AG09309 (cell line): ENCODE measurements at places on chromosomes 2 and 18.

DNA sequence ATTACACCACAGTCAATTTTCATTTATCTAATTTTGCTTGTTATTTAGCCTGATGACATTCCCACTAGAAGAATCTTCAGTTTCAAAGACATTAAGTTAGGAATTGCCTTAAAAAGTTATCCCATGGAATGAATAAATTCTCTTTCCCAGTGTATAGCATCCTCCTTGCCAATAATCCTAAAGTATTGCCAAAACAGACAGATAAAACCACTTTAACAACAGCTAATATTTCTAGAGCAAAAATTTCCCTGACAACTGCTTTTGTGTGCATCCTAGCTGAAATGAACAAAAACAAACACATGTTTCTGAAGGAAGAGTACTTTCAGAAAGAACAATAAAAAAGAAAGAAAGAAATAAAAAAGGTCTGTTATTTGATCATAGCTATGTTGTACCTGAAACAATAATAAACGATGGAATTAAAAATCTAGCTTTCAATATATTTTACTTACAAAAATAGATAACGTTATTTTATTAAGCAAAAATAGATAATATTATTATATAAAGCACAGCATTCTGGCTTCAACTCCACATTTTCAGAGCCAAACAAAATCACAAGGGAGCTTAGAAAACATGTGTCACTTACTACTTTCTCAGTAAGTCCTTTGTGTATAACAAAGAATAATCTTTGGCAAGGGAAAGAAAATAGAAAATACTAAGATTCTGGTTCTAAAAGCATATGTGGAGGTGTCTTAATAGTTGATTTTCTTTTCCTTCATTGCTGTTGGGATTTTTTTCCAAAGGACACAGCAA is 939.0 kb upstream of the CRIM1 start:
- no peak for DNase-seq

DNA sequence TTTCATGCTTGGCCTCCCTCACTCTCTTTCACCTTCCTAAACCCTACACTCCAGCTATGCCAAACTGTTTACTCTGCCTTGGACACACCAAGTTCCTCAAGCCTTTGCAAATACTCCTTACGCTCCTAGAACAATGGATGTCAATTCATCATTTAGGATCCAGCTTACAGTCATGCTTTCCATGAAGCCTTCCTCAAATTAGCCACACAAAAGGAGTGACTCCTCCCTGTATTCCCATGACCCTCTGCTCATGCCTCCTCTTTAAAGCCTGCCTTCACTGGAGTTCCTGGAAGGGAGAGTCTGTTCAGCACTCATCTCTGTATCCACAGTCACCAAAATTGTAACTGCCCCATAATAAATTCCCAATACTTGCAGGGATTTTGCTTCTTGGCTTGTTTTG is 721 bp upstream of the EHD3 start:
- DNase-seq = no peak

GRCh38 chr2:186308347-186308746 is 177.7 kb upstream of the ZC3H15 start:
- no peak for DNase-seq

DNA sequence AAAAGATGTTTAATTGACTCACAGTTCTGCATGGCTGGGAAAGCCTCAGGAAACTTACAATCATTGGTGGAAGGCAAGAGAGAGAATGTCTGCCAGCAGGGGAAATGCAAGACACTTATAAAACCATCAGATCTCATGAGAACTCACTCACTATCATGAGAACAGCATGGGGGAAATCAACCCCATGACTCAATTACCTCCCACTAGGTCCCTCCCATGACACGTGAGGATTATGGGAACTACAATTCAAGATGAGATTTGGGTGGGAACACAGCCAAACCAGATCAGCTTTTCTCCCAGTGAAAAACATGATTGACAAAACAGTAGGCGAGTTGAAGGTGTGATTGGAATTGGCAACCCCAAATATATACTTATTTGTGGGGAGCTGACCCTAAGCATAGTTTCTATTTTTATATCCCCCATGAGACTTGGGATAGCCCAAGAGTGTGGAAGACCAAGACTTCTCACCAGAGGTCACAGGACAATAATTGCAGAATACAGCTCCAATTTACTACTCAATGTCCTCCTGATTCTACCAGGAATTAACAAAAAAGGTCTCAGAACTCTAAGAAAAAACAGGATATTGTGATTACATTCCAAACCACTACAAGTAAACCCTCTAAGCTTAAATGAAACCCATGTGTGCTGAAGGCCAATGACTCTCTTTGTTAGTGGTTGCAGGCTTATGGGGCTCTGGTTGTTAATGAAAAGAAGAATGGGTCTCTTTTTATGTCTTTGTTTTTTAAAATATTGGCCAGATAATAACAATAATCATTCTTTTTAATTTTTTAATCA is 96.1 kb upstream of the PIK3C3 start:
- DNase-seq = no peak

DNA sequence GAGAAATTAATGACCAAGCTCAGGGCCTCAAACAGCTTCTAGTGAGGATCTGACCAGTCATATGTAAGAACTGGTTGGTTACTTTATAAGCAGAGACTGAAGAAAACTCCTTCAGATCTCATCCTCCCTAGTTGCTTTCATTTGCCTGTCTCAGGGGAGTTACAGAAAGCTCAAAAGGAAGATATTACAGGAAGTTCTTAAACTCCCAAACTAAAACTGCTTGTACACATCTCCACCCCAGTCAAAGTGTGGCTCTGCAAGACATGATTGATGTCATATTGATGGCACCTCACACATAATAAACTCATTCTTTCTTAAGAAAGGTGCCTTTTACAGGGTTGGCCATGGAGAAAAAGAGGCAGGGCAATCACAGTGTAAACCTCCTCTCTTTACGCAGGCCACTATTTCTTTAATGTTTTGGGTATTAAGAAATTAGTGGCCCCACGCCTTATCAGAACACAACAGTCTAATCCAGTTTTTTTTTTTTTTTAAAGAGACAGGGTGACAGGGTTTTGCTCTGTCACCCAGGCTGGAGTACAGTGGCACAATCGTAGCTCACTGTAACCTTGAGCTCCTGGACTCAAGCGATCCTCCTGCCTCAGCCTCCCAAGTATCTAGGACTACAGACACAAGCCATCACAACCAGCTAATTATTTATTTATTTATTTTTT is 62.6 kb upstream of the STK17B start:
- DNase-seq = no peak

DNA sequence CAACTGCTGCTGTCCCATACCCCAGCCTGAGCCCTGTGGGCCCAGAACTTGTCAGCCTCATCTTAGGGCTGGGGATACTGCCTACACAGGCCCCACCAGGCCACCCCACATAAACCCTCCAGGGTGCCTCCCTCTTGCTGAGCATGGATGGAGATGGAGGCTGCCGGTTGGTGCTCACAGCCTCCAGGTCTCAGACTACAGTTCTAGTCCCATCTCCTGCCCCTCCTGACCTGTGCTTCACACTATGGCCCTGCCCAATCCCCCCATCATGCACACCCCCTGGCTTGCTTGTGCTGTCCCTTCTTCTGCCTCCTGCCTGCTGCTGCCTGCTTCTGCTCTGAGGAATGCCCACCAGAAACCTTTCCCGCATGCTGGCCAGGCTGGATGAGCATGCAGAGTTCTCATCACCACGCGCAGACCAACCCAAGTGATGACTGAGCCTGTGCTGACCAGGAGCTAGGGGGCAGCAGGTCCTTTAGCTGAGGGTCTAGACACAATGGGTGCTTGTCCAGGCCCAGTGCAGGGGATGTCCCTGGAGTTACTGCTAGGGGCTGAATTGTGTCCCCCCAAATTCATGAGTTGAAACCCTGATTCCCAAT is 138.4 kb upstream of the HS6ST1 start:
- DNase-seq = no peak

- DNase-seq = no peak
Measured at GRCh38 chr2:54574107-54574859, 118.2 kb downstream of the SPTBN1 start.

GRCh38 chr18:42752916-42753315 is 362.6 kb downstream of the RIT2 start:
- DNase-seq = no peak

- no peak for DNase-seq
Measured at GRCh38 chr18:48611203-48611602, 72.4 kb downstream of the CTIF start.

- DNase-seq = no peak
Measured at GRCh38 chr2:40357667-40358066, 94.2 kb downstream of the SLC8A1 start.

GRCh38 chr2:216130346-216130971 is 21.3 kb downstream of the XRCC5 start:
- no peak for DNase-seq

DNA sequence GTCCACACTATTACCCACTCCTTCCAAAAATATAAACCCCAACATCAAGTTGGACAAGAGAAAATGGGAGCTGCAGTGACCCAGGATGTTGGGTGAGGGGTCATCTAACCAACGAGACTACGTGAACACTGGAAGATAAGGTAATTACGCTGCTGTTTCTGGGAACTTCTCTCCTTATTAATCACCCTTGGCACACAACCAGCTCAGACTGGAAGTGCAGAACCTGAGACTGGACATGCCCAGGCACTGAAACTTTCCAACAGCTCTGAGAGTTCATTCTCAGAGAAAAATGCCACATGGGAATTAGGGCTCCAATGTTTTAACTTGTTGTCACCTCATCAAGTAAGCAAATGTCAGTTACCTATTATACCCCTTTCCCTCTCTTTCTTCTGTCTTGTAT is 135.3 kb downstream of the CCDC148 start:
- no peak for DNase-seq

DNA sequence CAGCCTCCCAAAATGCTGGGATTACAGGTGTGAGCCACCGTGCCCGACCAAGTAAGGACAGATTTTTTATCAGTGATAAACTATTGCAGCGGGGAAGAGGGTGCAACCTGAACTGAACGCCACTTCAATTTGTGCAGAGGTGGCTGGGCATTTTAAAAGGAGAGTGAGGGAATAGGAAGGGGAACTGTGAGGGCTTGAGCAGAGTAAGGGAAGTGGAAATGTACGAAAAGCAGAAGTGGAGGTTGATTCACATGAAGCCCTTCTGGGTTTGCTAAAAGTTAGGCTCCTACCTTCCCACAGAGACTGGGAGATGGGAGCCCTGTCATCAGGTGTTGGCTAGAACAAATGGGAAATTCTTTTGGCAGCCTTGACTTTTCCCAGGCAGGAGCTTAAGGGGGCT is 6.1 kb downstream of the STK11IP start:
- no peak for DNase-seq

- no peak for DNase-seq
Measured at GRCh38 chr18:12359515-12359927, 17.5 kb downstream of the AFG3L2 start.

DNA sequence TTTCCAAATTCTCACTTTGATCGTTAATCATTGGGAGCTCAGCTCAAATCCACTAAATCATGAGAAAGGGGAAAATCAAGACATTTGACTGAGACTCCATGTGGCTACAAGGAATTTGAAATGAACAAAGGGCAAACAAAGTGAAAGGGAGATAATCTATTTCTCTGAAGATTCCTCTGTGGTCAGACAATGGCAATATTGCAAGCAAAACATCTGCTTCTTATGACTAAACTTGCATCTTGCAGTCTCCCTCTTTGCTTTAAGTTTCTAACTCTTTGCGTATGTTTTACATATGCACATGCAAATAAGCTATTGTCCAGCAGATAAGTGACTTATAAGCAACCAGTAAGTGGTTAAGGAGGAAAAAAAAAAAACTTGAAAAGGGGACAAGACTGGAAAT is 299.1 kb upstream of the NXPH2 start:
- no peak for DNase-seq

- DNase-seq = peak; percentile 1
Measured at GRCh38 chr2:217331523-217332416, 471.9 kb upstream of the TNP1 start.

DNA sequence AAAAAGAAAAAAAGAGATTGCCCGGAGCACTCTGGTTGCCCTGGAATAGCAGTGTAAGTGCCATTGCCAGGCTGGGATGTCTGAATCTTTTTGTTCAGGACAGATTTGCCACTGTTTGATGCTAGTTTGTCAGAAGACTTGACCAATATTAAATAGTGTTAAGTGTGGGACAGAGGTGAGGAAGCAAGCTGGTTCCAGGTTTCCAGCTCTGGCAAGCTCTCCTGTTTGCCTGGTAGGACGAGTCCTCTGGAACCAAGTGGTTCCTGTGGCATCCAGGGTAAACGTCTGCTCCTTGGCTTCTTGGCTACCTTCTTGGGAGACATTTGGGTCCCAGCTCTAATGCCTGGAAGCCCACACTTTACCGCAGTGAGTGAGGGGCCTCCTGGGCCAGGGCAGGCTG is 20.8 kb upstream of the IGFBP5 start:
- DNase-seq = no peak

DNA sequence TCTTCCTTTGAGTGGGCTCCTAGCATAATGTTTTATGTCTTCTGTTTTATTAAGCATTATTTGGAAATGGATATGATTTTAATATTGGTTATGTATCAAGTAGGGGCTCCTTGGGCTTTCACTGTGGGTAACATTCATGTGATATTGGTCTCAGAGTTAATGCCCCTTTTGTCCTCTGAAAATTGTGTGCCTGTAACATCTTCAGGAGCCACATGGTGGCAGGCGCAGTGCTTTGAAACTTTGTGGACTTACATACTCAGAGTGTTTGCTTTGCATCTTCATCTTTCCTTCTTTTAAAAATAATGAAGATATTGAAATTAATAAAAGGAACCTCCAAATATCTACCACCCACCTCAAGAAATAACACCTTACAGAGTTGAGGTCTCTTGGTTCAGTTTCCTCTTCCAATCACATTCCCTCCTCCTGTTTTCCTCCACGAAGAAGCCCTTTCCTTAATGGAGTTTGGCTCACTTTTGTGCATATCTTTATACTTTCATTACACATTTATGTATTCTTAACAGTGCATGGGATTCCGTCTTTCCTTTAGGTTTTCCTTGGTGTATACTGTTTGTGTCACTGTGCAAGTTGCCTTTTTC is 73.5 kb downstream of the LIMS1 start:
- no peak for DNase-seq

GRCh38 chr18:7164323-7165004 is 46.9 kb upstream of the LAMA1 start:
- DNase-seq = no peak

- peak; percentile 81 for DNase-seq
Measured at GRCh38 chr18:3794537-3795348, 344.8 kb downstream of the TGIF1 start.

DNA sequence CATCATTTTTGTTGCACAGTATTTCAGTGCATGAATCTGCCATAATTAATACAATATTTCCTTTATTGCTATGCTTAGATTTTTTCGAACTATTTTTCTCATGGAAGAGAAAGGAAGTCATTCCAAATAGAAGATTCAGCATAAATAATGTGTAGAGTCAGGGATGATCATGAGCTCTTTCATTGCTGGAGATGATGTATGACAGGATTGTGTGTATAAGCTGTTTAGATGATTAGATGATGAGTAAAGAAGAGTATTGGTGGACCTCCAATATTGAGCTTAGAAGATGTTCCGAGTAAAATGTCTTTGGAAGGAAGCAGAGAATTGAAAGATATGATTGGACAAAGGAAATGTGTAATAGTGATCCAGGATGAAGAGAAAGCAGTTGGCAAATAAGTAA is 364.5 kb downstream of the PARD3B start:
- DNase-seq = no peak

- DNase-seq = no peak
Measured at GRCh38 chr18:78406743-78407465, 572.7 kb upstream of the SALL3 start.

GRCh38 chr2:178152977-178153376 is 40.7 kb downstream of the RBM45 start:
- no peak for DNase-seq
